Suprapubic skin (tissue), 4 donors: ENCODE measurements at places on chromosomes 6 and 20.

- DNase-seq, result no peak
Measured at GRCh38 chr20:43514648-43514999, 7.1 kb downstream of the L3MBTL1 start.

GRCh38 chr6:126531286-126531685 is 191.4 kb downstream of the CENPW start:
- no peak for DNase-seq

- DNase-seq, result no peak
Measured at GRCh38 chr6:160431226-160431625, 83.0 kb downstream of the SLC22A3 start.

- DNase-seq, result no peak
Measured at GRCh38 chr6:42345696-42346416, 105.9 kb downstream of the TRERF1 start.

DNA sequence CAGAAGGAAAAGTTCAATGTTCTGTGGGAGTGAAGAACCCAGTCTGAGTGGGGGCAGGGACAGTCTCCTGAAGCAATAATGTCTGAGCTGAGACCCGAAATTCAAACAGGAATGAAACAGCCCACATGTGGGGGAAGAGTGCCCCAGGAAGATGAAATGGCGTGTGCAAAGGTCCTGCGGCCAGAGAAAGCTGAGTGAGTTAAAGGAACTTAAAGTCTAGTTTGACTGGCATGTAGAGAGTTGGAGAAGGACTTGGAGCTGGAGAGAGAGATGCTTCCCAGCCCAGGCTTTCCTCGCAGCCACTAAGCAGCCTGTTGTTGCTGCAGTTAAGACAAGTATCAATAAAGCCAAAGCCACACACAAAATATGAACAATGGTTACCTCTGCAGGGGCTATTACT is 38.0 kb upstream of the MDGA1 start:
- no peak for DNase-seq

GRCh38 chr6:52566201-52566600 is 10.7 kb downstream of the TRAM2 start:
- DNase-seq, result no peak

GRCh38 chr6:72661411-72661810 is 39.5 kb downstream of the KCNQ5 start:
- no peak for DNase-seq

DNA sequence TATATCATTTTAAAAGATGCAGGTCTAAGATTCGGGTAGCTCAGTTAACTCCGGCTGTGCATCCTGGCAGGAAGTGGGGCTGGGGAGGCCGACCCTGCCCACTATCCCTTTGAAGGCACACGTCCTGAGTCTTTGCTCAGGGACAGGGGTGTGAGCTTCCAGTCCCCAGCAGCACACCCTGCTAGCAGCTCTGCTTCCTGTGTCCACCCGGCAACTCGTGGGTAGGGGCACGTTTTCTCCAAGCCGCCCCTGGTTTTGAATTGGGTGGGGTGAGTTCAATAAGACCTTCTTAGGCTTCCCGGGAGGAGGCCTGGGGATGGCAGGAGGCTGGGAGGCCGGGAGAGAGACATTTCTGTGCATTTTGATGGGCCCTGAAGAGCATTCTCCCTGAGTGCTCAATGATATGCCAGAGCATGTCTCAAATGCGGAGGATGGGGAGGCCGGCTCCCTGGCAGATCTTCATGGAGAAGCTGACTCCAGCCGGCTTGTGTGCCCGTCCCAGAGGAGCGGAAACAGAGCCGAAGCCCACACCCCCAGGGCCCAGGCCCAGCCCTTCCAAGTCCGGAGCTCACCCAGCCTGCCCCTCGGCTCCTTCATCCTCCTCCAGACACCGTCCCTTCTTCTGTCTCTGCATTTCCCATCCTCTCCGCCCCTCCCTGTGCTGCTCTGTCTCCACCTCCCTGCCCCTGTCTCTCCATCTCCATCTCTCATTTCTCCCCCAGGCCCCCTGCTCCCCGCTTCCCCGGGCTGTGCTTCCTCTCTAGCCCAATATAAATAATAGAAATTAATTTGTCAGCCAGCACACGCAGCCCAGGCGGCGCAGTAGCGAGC is 36.3 kb upstream of the ZFAND3 start:
- no peak for DNase-seq

- no peak for DNase-seq
Measured at GRCh38 chr20:36467076-36467999, 74.0 kb upstream of the MYL9 start.
